ENCODE measurements at places on chromosomes 6 and 20. TPM values are rescaled to one million over a fixed set of nuclear protein-coding genes. Genes with fewer than 3 reads are reported as not detected.

- H3K4me3 ChIP-seq = no peak overlapping the region
- peaks cover 10% of the 10 kb centered on the region for H3K4me1 ChIP-seq
- no peaks in the 10 kb centered on the region for H3K36me3 ChIP-seq
- no peak overlapping the region for H3K27ac ChIP-seq
- no peak for DNase-seq
Observed at GRCh38 chr6:42025845-42026243, 24.5 kb upstream of the TAF8 start.

ANGPT4 gene
- not detected for total RNA-seq

WASF1 gene
- total RNA-seq = 20.9 TPM

GRCh38 chr20:37096415-37097041, 731 bp upstream of the RBL1 start:
- H3K4me3 ChIP-seq = no peak overlapping the region
- no peaks in the 10 kb centered on the region for H3K36me3 ChIP-seq

- no peak for DNase-seq
- no peaks in the 10 kb centered on the region for H3K4me1 ChIP-seq
- no peak within 1 kb of the TSS for H3K27ac ChIP-seq
- H3K36me3 ChIP-seq = no peaks in the 10 kb centered on the region
- H3K27me3 ChIP-seq = peaks cover 33% of the 10 kb centered on the region
Observed at GRCh38 chr6:114342826-114343781, at the start of gene HS3ST5. Gene HS3ST5, minus strand, starts transcription at chr6:114343023. Its CDS starts 280,178 bp downstream, at chr6:114062845.

FOXS1 gene
- not detected for total RNA-seq

CRYBG1 gene
- total RNA-seq = 25.0 TPM

GRCh38 chr20:37915434-37915787, 12.5 kb downstream of the VSTM2L start:
- H3K36me3 ChIP-seq = no peaks in the 10 kb centered on the region
- H3K4me1 ChIP-seq = no peaks in the 10 kb centered on the region
- no peak overlapping the region for H3K4me3 ChIP-seq

DNA sequence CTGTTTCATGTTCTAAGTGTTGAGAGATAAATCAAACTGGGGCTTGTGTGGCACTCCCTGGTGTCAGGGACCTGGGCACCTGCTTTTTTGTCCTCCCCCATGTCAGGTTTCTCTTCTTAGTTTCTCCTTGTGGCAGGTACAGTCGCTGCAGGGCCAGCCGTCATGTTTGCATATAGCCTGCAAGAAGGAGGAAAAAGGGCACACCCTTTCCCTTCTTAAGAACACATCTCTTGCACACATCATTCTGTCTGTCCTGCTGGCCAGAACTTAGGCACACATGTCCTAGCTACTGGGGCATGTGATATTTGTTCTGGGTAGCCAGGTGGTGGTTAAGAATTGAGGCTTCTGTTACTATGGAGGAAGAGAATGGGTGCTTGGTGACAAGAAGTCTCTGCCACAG, 27.9 kb downstream of the CDC5L start:
- H3K36me3 ChIP-seq = peaks cover under 1% of the 10 kb centered on the region
- peak; percentile 21 for DNase-seq
- H3K4me3 ChIP-seq = no peak overlapping the region
- no peak overlapping the region for H3K27ac ChIP-seq
- H3K4me1 ChIP-seq = peaks cover 24% of the 10 kb centered on the region
- no peaks in the 10 kb centered on the region for H3K27me3 ChIP-seq

CST4 gene
- not detected for total RNA-seq

GRCh38 chr6:143146186-143146851, 85.6 kb downstream of the AIG1 start:
- H3K27me3 ChIP-seq = no peaks in the 10 kb centered on the region
- no peak overlapping the region for H3K27ac ChIP-seq
- DNase-seq = no peak
- H3K4me1 ChIP-seq = no peaks in the 10 kb centered on the region

- DNase-seq = no peak
- no peak overlapping the region for H3K4me3 ChIP-seq
- peaks cover 29% of the 10 kb centered on the region for H3K36me3 ChIP-seq
- H3K27me3 ChIP-seq = no peaks in the 10 kb centered on the region
Observed at GRCh38 chr6:36210182-36210581, 13.6 kb downstream of the BRPF3 start.

POPDC3 gene
- 1.7 TPM for total RNA-seq

FAM162B gene
- not detected for total RNA-seq

GRCh38 chr20:63058696-63059335, 52.1 kb upstream of the BHLHE23 start:
- H3K27ac ChIP-seq = no peak overlapping the region
- no peaks in the 10 kb centered on the region for H3K27me3 ChIP-seq

GRCh38 chr6:154234019-154234772, 122.4 kb downstream of the IPCEF1 start:
- H3K4me3 ChIP-seq = no peak overlapping the region
- DNase-seq = no peak
- no peaks in the 10 kb centered on the region for H3K27me3 ChIP-seq

C20orf173 gene
- total RNA-seq = not detected

- H3K4me3 ChIP-seq = peak overlapping the region; percentile 69
- peaks cover 17% of the 10 kb centered on the region for H3K4me1 ChIP-seq
- H3K27ac ChIP-seq = peak overlapping the region; percentile 2
- H3K36me3 ChIP-seq = no peaks in the 10 kb centered on the region
- DNase-seq = peak; percentile 65
Observed at GRCh38 chr6:106097411-106098231, 11.5 kb downstream of the PRDM1 start.

GRCh38 chr6:69917834-69918233, 51.5 kb downstream of the COL19A1 start:
- H3K36me3 ChIP-seq = no peaks in the 10 kb centered on the region
- H3K4me1 ChIP-seq = no peaks in the 10 kb centered on the region
- no peak for DNase-seq

HLA-F gene
- total RNA-seq = 1.6 TPM

GRCh38 chr6:163038317-163038716, 310.5 kb downstream of the PACRG start:
- DNase-seq = no peak
- H3K27ac ChIP-seq = no peak overlapping the region
- H3K4me1 ChIP-seq = no peaks in the 10 kb centered on the region
- H3K36me3 ChIP-seq = no peaks in the 10 kb centered on the region

MYL9 gene
- 90.4 TPM for total RNA-seq

NKX2-2 gene
- total RNA-seq = not detected

TMEM200A gene
- total RNA-seq = 0.74 TPM

GRCh38 chr6:82216549-82216948, 31.0 kb downstream of the IBTK start:
- H3K36me3 ChIP-seq = peaks cover 5% of the 10 kb centered on the region
- no peaks in the 10 kb centered on the region for H3K27me3 ChIP-seq
- H3K4me3 ChIP-seq = no peak overlapping the region
- DNase-seq = no peak
- no peaks in the 10 kb centered on the region for H3K4me1 ChIP-seq

DNA sequence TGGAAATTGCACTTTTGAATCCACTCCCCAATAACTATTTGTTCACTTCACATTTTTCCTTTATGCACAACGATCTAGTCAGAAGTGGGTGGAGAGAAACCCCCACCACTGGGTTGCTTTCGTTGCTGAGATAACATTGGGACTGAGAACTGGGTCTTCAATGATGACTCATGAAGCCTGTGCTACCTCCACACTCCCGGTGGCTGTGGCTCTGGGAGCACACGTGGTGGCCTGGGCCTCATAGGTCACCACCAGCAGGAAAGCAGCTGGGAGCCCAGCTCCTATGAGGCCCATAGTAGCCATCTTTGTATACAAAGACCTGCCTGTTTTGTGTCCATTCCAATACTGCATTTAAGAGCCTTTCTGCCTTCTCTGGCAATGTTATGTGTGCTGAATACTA, 178.0 kb upstream of the SASH1 start:
- H3K4me1 ChIP-seq = peaks cover 5% of the 10 kb centered on the region
- H3K27me3 ChIP-seq = no peaks in the 10 kb centered on the region
- H3K36me3 ChIP-seq = no peaks in the 10 kb centered on the region
- H3K4me3 ChIP-seq = no peak overlapping the region

ZC3H12D gene
- not detected for total RNA-seq

- H3K4me1 ChIP-seq = no peaks in the 10 kb centered on the region
- no peak overlapping the region for H3K27ac ChIP-seq
- no peaks in the 10 kb centered on the region for H3K36me3 ChIP-seq
- no peak overlapping the region for H3K4me3 ChIP-seq
- peak; percentile 67 for DNase-seq
Observed at GRCh38 chr6:24583463-24584381, 62.3 kb downstream of the KIAA0319 start.

GRCh38 chr6:142932889-142933288, 12.1 kb downstream of the HIVEP2 start:
- no peak overlapping the region for H3K4me3 ChIP-seq
- H3K27ac ChIP-seq = no peak overlapping the region
- peaks cover under 1% of the 10 kb centered on the region for H3K4me1 ChIP-seq
- no peaks in the 10 kb centered on the region for H3K27me3 ChIP-seq

DNA sequence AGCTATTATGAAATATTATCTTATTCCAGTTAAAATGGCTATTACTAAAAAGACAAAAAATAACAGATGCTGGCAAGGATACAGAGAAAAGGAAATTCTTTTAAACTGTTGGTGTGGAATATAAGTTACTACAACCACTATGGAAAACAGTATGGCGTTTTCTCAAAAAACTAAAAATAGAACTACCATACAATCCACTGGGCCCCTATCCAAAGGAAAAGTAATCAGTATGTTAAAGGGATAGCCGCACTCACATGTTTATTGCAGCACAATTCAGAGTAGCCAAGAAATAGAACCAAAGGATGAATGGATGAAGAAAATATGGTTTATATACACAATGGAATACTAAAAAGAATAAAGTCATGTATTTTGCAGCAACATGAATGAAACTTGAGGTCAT, 303.8 kb upstream of the ECI2 start:
- H3K36me3 ChIP-seq = no peaks in the 10 kb centered on the region
- H3K27me3 ChIP-seq = no peaks in the 10 kb centered on the region
- no peak for DNase-seq
- no peak overlapping the region for H3K4me3 ChIP-seq
- H3K4me1 ChIP-seq = no peaks in the 10 kb centered on the region

- no peaks in the 10 kb centered on the region for H3K36me3 ChIP-seq
- H3K27me3 ChIP-seq = no peaks in the 10 kb centered on the region
- no peak overlapping the region for H3K4me3 ChIP-seq
- no peak overlapping the region for H3K27ac ChIP-seq
- peak; percentile 82 for DNase-seq
Observed at GRCh38 chr6:63740709-63741108, 105.1 kb downstream of the PHF3 start.

DNA sequence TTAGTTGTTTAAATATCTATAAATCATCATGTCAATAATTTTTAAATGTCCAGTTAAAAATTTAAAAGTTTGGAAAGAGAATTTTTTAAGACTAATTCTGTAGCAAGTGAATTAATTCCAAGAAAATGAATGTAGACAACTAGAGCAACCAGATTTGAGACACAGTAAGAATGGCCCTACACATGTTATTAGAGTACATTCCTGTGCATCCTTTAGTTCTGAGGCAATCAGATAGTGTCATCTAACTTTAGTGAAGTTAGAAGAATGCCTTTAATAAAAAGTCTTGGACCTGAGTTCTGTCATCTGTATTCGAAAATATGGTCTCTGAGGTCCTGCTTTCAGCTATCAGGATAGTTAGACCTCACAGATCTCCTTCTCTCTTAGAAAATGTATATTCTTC, 63.7 kb downstream of the HIVEP2 start:
- DNase-seq = no peak
- no peak overlapping the region for H3K27ac ChIP-seq
- no peak overlapping the region for H3K4me3 ChIP-seq
- H3K27me3 ChIP-seq = no peaks in the 10 kb centered on the region
